ENCODE measurements at places on chromosomes 6 and 20.

- DNase-seq = no peak
These were observed 41.7 kb downstream of the TSHZ2 start for GRCh38 chr20:53013847-53014246.

DNA sequence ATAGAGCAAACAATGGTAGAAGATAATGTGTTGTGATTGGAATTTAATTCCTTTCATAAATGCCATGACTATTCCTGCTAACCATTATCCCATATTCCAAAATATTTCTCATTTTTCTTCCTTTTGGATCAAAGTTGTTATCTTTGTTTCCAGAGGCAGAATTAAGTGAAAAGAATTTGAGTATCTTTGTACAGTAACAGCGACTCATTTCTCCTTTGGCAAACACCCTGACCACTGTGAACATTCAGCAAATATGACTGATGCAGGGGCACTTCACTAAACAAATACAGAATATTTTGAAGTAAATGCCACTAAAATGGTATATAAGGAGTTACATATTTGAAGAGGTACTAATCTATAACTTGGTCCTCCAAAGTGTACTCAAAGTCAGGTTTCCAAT, 105.0 kb upstream of the LAMP5 start:
- DNase-seq = no peak

DNA sequence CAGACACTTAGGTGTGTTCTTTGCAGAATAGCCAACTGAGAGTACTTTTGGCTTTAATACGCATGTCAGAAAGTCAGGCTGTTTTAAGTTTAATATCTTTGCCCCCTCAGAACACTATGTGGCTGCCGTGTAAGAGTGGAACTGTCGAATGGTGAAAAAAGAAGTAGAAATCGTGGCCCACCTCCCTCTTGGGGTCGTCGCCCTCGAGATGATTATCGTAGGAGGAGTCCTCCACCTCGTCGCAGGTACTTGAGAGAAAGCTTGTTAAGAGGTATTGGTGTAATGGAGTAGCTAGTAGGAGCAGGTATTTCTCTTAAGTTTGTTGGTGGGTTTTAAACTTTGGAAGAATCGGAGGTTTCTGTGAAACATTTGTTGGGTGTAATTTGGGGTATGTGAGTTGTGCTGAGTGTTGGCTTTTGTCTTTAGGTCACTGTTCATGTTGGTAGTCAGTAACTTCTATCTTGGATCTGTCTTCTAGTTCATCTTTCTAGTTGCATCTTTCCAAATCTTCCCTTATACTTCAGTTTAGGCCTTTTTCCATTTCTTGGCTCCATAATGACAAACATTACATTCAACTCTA, 4.7 kb downstream of the SRSF3 start:
- DNase-seq = no peak

- DNase-seq = no peak
These were observed 14.9 kb downstream of the DYNLT1 start for GRCh38 chr6:158629367-158630221.

DNA sequence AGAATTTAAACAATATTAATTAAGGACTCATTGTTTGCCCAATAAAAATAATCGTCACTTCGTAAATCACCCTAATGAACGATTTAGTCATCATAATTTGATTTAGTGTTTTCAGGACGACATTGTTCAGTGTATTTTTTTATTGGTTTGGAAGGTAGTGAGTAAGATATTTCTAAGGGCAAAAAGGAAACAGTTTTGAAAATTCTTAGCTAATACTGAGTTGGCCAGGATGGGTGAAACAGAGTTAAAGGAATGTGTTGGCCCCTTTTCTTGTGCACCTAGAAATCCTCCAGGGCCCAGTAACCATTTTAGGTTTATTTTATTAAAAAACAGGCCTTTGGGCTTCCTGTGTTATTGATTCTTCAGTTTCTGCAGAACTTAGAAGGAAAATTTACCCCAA, 25.3 kb downstream of the ANKS1A start:
- DNase-seq = no peak

All from lung (tissue), 17 donors.